Stimulated activated CD8-positive, alpha-beta memory T cell treated with anti-CD3 and anti-CD28 coated beads, Interleukin-7, amount 100 ng/mL, for 1 hour (primary cell): ENCODE measurements at places on chromosomes 5 and 9.

GRCh38 chr5:33855396-33855795 lies 36.4 kb downstream of the ADAMTS12 start:
- DNase-seq, result no peak

- no peak for DNase-seq
These were observed 32.5 kb downstream of the SH3TC2 start for GRCh38 chr5:149030392-149030791.

GRCh38 chr5:107472620-107473064 lies 198.1 kb downstream of the EFNA5 start:
- DNase-seq, result no peak

- no peak for DNase-seq
These were observed 69.9 kb downstream of the TLE1 start for GRCh38 chr9:81619353-81620001.

- DNase-seq, result no peak
These were observed 174.5 kb upstream of the DAP start for GRCh38 chr5:10935536-10935935.

DNA sequence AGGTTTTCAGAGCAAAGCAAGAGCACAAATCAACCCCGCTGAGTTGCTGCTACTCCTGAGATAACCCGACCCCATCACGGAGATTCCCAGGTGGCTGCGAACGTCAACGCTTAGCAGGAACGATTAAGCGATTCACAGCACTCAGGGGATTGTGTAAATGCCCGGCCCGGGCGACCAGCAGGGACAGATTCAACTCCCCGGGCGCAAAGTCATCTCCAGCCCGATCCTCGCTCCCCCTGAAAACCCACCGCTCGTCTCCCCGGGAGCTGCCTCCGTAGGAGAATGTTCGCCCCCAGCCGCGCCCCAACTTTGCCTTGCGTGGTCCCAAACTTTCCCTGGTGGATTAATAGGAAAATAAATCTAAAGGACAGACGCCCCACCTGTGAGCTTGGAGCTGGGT lies 685 bp downstream of the SLC24A2 start:
- DNase-seq, result no peak

- DNase-seq, result no peak
These were observed 6.1 kb downstream of the FLT4 start for GRCh38 chr5:180643191-180643851.

DNA sequence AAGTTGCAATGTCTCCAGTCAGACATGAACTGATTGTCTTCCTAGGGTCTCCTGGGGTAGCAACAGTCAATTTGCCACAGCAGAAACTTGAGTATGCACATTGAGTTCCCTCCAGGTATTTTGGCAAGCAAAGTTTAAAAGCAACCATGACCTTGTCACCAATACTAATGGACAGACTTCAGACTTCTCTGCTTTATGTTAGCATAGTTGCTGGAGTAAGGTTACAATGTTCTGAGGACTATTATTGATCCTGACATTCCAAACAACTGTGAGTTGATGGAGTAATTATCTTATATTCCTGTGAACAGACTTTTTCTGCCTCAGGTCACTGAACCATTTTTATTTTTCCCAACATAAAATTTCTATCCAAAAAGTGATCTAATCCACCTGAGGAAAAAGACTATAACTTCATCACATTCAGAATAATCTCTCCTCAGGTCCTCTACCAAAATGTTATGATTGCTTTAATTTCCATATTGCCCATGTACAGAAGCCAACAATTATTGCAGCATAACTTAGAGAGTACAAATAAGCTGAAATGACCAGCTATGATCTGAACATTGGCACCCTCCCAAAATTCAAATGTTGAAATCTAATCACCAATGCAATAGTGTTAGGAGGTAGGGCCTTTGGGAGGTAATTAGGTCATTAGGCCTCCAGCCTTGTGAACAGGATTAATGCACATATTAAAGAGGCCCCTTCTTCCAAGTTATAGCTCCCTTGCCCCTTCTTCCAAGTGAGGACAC lies 228.3 kb downstream of the PDE4D start:
- DNase-seq, result no peak
